ENCODE measurements at places on chromosomes 2 and 18. TPM values are rescaled to one million over a fixed set of nuclear protein-coding genes. Genes with fewer than 3 reads are reported as not detected.

AKAIN1 gene
- not detected for total RNA-seq

BCL11A gene
- total RNA-seq = 0.06 TPM

STPG4 gene
- total RNA-seq = 0.12 TPM

CRYGD gene
- not detected for total RNA-seq

MAP3K19 gene
- total RNA-seq = not detected

Measured in A549 treated with CpdA at 1 μM for 4 hours (cell line).